ENCODE measurements at places on chromosomes 3 and 15.

DNA sequence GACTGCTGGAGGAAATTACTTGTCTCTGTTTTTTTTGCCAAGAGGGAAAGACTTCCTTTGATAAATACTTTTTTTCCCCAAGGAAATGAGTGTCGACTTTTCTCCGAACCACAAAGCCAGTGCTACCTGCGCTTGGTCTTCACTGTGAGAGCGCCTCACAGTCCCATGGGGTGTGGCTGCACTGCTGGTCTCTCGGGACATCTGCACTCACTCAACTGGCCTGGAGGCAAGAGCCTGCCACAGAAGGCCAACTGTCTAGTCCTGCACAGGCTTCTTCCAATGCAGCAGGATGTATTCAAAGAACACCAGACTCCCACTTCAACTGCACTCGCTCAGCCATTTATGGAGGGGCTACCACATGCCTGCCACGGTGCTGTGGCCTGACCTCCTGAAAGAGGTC lies 40.6 kb upstream of the CGNL1 start:
- no peak for DNase-seq

DNA sequence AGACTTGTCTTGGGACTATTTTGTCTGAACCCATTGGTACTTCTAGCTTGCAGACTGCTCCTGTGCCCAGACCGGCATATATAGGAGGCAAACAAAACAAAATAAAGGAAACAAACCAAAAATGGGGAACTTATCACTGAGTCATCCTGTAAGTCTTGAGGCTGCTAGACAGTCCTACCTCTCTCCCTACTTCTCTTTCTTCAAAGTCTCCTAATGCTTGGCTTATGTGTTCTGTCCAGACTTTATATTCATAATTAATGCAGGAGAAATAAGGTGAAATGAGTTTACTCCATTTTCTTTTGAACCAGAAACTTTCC lies 266.2 kb downstream of the ZNF385D start:
- DNase-seq, result no peak

DNA sequence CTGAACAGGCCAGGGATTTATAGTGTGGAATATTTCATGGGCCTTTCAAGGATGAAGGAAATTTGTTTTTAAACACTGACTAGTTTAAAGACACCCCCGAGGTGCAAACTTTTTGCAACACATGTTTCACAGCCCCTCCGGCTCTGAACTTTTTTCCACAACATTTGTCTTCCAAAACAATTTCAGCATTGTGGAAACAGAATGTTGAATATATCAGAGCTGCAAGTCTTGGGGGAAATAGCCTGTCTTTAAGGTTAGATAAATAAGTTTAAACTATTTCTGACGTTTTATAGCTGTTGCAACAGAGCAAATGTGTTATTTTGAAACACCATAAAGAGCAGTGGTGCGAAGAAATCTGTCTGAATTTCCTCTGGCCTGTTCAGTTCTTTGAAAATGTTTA lies 229.2 kb upstream of the GOLGA6L4 start:
- no peak for DNase-seq

GRCh38 chr3:22734207-22734606 lies 468.9 kb upstream of the UBE2E2 start:
- no peak for DNase-seq

DNA sequence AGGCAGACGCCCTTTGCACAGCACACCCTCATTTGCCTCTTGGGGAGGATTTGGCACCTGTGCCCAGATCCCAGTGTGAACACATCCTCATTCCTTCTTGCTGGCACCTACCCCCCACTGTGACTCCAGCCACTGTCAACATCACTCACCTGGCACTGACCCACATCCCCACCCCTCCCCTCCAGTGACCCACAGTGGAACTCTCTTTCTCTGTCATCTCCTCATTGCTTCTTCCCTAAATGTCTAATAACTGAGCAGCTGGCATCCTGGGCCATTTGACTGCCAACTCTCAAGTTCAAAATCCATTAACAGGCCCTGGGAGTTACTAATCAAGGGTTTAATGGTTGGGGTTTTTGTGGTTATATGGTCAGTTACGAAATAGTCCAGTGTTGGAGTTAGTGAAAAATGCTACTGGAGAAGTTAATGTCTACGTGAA lies 14.4 kb downstream of the SNAPC5 start:
- DNase-seq, result no peak

DNA sequence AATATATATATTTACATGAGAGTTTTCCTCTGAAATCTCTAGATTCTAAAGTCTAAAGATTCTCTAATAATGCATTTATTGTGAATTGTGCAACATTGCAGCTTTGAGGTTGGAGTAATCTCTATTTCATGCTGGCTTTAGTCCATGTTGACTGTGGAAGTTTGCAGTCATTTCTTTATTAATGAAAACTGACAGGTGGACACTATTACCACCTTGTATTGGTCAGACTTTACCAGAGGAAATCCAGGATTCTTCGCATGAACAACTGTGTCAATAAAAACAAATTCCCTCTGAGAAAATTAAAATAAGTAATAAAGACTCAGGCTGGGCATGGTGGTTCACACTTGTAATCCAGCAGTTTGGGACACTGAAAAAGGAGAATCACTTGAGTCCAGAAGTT lies 274.1 kb downstream of the SHQ1 start:
- DNase-seq, result no peak

DNA sequence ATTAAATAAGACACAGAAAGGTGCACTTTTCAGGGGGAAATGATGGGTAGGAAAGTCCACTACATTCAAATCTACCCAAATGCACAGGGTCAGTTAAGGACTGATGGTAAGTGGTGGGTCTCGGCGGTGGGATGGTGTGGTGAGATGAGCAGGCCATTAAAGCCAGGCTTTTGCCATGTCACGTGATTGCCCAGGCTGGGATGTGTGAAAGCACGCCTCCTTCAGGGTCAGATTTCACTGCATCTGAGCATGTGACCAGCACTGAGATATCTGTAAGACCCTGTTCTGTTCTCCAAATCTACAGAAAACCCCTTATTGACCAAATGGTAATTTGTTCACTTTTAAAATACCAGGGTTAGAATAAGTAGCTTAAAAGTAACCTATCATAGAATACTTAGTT lies 301.5 kb downstream of the MEX3B start:
- no peak for DNase-seq

GRCh38 chr3:43960448-43960840 lies 269.7 kb downstream of the ABHD5 start:
- DNase-seq, result no peak

DNA sequence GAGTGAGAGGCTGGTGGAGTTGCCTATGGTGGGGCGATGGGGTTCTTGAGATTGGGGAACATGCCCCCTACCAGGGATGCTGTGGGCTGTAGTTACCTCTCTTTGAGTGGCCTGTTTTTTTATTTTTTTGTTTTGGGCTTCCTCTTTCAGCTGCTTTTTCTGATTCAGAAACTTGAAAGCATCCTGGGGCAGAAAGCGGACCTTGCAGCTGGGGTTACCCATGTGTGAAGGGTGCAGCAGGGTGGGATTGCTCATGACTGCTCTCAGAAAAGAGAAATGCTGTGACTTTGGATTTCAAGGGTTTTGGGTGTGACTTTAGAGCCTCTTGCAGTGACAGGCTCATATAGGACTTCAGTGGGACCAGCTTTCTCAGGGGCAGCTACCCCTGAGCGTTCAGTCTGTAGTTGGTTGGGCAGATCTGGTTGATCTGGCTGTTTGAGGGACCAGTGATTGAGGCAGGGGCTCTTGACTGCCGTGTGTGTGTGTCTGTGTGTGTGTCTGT lies 1.8 kb downstream of the LIMD1 start:
- DNase-seq, result no peak

DNA sequence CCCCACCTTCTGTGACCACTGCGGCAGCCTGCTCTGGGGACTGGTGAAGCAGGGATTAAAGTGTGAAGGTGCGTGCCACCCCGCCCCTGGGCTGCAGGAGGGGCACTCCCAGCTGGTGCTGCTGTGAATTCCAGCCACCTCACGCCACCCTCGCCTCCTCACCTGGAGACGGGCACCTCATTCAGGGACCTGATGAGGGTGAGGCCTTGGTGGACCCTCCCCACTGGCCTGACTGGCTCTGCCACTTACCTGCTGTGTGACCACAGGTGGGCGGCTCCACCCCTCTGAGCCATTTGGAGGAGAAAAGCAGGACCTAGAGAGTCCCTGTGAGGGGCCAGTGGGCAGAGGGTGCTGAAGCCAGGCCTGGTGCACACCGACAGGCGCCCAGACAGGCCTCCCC lies 22.5 kb downstream of the PRKCD start:
- DNase-seq, result no peak

GRCh38 chr3:141764045-141764444 lies 837 bp downstream of the GRK7 start:
- no peak for DNase-seq

DNA sequence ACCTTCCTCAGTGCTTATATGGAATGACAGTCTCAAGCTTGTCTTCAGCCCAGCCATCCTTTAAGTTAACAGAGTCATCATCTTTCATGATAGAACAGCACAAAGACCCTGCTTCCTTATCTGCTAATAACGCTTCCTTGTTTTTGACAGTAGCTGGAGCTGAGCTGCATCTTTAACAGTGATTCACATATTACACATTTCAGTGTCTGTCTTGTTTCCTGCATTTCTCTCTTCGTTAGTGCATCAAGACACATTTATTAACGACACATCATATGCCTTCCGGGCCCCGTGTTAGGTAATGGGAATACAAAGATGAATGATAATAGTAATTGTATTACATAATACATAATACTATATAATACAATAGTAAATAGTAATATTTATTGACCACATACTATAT lies 30.2 kb upstream of the GREM1 start:
- no peak for DNase-seq

- DNase-seq, result no peak
Observed at GRCh38 chr15:70854666-70854976, 664 bp upstream of the LARP6 start.

GRCh38 chr3:38154625-38155255 lies 10.6 kb upstream of the OXSR1 start:
- DNase-seq, result no peak

DNA sequence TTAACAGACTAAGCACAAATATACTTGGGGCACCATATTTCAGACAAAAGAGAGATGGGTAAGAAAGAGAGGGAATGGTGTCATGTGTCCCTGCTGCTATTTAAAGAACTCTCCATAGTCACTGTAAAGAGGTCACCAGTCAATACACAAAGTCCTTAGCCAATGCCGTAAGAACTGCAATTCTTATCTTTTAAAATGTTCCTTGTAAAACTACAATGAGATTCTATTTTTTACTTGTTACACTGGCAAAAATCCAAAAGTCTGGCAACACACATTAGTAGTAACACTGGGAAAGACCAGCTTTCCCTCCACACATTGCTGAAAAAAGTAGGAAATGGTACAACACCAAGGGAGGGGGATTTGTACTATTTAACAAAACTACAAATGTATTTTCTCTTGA lies 189.4 kb downstream of the TBC1D5 start:
- DNase-seq, result no peak

DNA sequence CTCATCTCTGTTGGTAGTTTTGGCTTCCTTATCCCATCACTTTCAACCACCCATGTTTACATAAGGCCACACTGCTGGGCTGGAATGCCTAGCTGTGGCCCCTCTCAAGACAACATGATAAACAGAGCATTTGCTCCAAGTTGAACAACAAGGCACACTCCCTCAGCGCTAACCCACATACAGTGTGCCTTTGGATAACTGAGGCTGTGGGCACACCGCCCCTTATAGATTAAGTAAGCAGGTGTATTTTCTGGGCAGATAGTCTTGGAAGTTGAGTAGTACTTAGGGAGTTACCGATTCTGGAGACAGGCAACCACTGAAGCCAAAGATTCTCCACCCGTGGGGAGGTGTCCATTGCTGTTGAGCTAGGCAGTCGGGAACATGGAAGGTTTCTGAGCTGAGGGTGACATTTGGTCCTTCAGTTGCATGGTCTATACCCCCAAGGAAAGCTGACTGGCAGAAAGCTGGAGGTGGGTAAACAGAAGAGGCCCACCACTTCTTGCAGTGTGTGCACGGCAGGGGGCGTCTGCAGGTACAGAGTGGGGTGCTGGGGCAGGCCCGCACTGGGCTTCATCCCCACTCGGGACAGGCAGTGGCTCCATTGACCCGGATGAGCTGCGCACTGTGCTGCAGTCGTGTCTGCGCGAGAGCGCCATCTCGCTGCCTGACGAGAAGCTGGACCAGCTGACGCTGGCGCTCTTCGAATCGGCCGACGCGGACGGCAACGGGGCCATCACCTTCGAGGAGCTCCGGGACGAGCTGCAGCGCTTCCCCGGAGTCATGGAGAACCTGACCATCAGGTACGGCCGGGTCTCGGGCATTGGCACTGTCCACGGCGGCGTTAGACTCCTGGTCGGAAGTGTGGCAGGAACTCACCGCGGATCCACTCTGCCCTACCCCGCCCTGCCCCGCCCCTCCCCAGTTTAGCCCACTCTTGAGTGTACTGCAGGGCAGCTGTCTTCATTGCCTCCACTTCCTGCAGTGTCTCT lies 16.8 kb downstream of the NOX5 start:
- DNase-seq, result no peak

GRCh38 chr3:52216585-52217408 lies 8.6 kb downstream of the TLR9 start:
- no peak for DNase-seq

GRCh38 chr15:68430471-68431036 lies 1.4 kb downstream of the ITGA11 start:
- DNase-seq, result no peak

DNA sequence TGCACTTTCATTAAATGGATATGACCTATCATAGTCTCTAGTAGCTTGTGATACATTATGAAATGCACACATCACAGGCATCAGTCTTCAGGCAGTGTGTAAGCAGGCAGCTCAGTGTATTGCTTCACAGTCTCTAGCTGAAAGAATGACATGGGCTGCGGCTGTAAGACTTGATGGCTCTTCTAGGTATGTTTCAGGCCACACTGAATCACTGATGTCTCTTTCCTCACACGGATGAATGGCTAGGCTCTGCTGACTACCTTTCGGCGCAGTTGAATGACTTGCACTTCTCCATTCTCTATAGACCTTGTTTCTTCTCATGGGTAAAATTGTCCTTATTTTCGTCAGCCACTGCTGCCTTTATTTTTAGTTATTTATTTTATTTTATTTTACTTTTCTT lies 15.4 kb downstream of the APH1B start:
- DNase-seq, result no peak

DNA sequence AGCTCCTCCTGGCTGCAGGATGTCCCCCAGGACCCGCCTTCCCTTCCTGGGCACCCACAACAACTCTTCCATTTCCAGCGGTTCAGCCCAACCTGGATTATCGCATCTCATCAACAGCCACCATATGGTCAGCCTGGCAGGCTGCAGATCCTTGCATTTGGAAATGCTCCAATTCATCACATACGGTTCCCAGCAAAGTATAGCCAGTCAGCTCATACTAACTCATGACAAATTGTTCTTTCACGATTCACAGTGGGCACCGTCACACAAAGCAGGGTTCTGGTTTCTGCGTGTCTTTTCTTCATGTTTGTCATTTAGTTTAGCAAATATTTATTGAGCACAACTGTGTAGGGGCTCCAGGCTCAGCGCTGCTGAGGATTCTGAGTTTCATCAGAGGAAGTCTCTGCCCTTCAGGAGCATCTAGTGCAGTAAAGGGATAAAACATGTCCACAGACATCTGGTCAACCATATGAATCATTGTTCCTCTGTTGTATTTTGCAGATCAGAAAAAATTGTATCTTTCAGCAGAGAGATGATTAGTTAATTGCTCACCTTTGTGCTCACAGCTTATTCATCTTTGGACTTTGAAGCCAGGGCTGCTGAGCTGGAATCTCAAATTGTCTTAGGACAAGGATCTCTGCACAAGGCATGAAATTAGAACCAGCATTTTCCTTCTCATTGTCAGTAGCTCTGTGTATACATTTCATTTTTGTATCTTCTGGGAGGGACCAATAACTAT lies 125.1 kb downstream of the GABRG3 start:
- no peak for DNase-seq
